GM13977 (cell line): ENCODE measurements at places on chromosomes 4 and X.
A peak's percentile ranks its signal among the peaks of the same experiment; 100 is the strongest.

DNA sequence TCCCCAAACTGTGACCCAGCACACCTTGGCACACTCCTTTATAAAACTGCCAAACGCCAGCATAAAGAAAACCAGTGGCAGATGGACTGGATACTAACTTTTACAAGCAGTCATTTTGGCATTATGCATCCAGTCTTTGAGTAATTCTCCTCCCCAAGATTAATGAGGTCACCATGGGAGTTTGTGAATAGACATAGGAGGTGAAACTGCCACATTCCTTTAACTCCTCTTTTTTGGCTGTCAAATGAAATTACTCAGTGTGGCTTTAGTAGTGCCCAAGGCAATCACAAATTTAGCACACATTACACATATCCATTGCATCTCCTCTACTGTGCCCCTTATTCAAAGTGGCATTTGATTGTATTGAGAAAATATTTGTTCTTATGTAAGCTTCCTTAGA, 315.3 kb upstream of the FGF13 start:
- DNase-seq: no peak

GRCh38 chr4:3385711-3386420, 55.9 kb upstream of the HGFAC start:
- DNase-seq: no peak

GRCh38 chr4:37533286-37534033, 152.7 kb downstream of the RELL1 start:
- DNase-seq: no peak

- peak; percentile 6 for DNase-seq
These were observed 58.0 kb downstream of the ENPEP start for GRCh38 chr4:110533940-110534339.

DNA sequence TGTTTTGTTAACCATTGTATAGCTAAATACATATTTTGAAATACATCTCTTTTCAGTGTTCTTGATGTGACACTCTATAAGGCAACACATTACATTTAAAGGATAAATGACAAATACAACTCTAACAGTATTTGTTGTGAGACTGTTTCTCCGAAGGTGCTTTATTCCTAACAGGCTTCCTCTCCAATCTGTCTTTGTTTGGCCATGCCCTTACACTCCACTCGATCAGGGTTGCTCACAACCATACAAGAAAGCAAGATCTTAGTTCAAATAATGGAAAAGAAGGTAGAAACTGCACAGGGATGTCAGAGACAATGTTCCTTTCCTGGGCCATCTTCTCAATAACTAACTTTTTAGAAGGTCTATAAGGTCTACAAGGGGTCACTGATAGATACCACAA, 36.5 kb downstream of the AMMECR1 start:
- DNase-seq: no peak
